ENCODE measurements at places on chromosomes 3 and 15.

GRCh38 chr15:85889956-85890619 is 95.4 kb upstream of the KLHL25 start:
- DNase-seq, result no peak

- no peak for DNase-seq
Measured at GRCh38 chr3:34212656-34213055, 414.2 kb downstream of the PDCD6IP start.

GRCh38 chr3:109057056-109057455 is 60.9 kb downstream of the MORC1 start:
- DNase-seq, result no peak

- DNase-seq, result no peak
Measured at GRCh38 chr3:127748754-127749327, 73.5 kb downstream of the MGLL start.

DNA sequence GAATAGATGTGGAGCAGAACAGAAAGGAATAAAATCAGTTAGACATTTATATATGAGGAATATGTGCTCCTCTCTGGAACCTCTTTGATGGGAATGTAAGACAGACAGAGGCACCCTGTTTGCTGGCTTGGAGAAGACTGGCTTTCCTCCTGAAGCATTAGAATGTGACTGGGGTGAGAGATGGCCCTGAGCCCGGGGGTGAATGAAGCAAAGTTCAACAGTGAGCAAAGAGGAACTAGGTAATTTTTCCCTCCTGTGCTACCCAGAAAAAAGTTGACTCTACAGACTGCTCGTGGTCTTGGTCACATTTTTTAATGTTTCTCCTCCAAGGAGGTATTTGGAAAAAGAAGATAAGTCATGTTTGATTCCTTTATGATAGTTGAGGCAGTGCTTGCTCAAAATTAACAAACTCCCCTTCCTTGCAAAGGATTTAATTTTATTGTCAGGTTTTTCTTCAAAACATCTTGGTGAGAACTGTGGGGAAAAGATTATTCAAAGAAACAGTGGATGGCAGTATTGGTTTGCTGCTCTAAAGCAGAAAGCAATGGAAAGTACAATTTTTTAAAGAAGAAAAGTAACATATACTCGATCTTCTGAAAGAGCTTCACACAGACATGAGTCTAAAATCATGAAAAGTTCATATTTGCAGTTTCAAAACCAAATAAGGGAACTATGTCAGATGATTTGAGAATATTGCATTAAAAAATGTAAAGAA is 370.4 kb upstream of the CDIN1 start:
- no peak for DNase-seq

GRCh38 chr15:99481113-99481950 is 84.5 kb upstream of the MEF2A start:
- no peak for DNase-seq

- DNase-seq, result no peak
Measured at GRCh38 chr3:152615681-152616080, 219.2 kb upstream of the P2RY1 start.

- no peak for DNase-seq
Measured at GRCh38 chr3:62774221-62774620, 101.0 kb downstream of the CADPS start.

DNA sequence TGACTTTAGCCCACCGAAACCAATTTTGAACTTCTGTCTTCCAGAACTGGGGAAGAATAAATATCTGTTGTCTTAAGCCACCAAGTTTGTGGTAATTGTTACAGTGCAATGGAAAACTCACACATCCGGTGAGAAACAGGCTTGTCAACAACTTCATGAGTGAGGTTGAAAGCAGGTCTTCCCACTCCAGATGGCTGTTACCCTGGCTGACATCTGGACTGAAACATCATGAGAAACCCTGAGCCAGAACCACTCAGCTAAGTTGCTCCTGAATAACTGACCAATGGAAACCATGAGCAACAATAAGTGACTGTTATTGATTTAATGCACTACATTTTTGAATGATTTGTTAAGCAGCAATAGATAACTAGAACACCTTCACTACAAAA is 10.3 kb downstream of the ACSBG1 start:
- no peak for DNase-seq

DNA sequence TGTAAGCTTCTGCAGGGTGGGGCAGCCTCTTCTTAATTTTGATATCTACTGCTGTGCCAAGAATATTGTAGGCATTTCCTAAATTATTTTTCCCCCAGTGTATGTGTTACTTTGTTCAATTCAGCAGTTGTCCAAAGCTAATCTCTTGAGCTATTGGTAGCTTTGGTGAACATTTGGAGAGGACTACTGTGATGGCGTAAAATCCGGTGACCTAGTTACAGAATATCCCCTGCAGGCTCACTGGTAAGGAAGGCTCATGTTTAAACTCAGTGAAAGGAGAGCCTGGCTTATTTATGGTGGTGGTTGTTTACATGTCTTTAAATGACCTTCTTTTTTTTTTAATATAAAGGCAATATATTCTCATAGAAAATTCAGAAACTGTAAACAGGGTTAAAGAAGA is 105.6 kb downstream of the LPP start:
- DNase-seq, result no peak

DNA sequence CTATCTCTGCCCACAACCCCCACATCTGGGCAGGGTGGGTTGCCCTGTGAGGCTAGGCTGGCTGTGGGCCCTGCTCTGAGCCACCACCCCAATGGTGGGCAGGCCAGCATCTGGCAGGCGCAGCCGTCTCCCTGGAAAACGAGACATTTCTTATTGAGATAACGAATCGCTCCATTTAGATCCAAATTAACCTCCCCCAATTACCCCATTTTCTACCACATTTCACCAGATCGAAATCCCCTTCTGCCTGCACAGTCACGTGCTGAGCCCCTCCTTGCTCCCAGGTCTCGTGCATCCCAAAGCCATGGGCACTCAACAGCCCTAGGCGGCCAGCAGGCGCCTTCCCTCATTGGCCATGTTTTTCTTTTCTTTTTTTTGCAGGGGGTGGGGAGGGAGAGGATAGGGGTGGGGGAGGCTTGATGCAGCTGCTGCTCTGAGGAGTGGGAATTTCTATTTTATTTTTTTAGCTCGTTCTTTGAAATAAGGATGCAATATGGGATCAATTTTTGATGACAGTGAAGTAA is 53.0 kb upstream of the TMEM115 start:
- DNase-seq, result no peak

DNA sequence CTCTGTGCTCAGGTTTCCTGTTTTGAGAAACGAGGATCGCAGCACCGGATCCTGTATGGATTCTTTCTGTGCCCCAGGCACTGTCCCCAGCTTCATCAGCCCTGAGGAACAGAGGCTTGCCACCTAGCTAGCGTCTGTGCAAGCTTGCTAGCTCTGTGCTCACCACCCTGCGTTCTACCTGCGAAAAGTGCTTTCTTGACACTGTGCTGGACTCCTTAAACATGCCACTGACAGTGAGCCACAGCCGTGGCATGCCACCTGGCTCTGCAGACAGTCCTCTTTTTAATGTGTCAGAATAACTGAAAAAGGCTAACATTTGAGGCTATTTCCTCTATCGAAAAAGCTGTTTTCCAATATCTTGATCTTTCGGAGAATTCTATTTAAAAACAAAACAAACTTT is 1.4 kb downstream of the PGPEP1L start:
- no peak for DNase-seq

DNA sequence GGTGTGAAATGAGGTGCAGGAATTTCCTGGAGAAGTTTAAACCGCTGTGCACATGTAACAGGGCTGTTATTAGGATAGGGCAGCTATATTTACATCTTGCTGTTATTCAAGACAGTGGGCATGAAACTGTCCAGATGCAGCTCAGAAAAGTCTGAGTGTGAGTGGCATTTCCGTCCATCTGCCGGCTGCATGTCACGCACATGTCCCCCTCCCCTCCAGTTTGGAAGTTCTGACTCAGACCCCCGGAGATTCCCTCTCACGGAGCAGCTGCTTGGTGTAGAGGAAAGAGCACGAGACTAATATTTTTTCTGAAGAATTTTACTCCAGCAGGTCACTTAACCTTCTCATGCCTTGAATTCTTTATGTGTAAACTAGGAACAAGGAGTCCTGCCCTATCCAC is 69.8 kb downstream of the FEM1B start:
- DNase-seq, result no peak

- no peak for DNase-seq
Measured at GRCh38 chr3:31748281-31748932, 215.7 kb downstream of the STT3B start.

GRCh38 chr3:182179631-182180030 is 467.9 kb downstream of the SOX2 start:
- DNase-seq, result no peak

DNA sequence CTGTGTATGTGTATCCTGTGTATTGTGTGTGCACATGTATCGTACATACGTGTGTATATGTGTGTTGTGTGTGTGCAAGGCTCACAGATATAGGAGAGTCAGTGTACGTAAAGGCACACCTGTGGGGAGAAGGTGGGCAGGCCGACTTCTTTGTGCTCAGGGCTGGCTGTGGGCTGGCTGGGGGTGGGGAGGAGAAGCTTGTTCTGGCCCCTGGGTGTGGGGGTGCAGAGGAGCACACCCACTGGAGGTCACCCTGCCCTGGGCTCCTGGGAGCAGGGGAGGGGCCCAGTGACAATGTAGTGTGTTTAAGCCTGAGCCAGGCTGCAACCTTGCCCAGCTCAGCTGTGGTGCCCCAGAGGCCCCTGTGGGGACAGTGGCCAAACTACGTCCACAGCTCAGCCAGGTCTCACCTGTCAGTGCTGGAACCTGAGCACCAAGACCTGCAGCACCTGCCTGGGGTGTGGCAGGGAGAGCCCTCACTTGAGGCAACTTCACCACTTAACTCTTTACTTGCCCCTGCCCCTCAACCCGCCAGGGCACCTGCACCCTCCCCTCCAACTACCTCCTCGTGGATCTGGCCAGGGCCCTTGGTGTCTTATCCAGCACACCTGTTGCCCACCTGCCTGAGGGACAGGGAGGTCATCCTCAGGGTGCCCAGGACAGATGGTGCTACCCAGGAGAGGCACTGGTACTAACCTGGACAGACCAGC is 2.6 kb upstream of the HHATL start:
- DNase-seq, result no peak

DNA sequence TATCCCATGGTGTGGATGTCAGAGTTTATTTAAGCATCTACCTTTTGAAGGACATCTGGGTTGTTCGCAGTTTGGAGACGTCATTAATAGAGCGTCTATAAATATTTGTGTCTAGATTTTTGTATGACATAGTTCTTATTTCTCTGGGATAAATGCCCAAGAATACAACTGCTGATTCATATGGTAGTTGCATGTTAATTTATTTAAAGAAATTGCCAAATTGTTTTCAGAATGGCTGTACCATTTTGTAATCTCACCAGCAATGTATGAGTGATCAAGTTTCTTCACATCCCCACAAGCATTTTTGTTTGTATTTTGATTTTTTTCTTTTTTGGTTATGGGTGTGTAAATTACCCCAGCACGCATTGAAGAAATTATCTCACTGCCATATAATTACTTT is 656.9 kb downstream of the NTRK3 start:
- DNase-seq, result no peak

DNA sequence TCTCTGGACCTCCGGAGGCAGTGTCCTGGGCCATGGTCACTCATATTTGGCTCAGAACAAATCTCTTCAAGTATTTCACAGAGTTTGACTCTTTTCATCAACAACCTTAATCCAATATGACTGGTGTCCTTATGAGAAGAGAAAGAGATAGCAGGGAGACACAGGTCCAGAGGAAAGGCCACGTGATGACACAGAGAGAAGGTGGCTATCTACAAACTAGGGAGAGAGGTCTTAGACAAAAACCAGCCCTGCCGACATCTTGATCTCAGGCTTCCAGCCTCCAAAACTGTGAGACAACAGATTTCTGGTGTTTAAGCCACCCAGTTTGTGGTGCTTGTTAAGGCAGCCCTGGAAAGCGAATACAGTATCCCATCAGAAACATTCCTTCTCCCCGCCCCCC is 237.1 kb upstream of the PROK2 start:
- DNase-seq, result no peak

DNA sequence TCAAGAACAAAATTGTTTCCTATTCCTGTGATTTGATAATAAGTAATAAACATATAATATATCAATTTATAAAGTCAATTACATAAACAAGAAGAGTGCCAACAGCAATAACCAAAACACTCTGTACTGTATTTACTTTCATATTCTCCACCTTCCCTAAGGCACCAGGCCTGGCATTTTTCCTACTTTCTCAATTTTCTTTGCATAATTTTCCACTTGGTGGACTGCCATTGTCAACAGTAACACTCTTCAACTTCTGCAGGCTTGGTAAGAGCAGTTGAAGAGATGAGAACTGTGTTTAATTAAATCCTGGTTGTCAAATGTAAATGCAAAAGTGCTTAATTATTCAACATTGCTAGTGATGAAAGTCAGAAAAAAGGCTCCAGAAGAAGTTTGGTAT is 229.8 kb upstream of the PLSCR5 start:
- DNase-seq, result no peak

GRCh38 chr3:61233746-61234145 is 17.5 kb downstream of the FHIT start:
- DNase-seq, result no peak

- DNase-seq, result no peak
Measured at GRCh38 chr15:45891766-45892165, 256.9 kb downstream of the SQOR start.

GRCh38 chr3:160879859-160880258 is 123.8 kb downstream of the PPM1L start:
- no peak for DNase-seq

DNA sequence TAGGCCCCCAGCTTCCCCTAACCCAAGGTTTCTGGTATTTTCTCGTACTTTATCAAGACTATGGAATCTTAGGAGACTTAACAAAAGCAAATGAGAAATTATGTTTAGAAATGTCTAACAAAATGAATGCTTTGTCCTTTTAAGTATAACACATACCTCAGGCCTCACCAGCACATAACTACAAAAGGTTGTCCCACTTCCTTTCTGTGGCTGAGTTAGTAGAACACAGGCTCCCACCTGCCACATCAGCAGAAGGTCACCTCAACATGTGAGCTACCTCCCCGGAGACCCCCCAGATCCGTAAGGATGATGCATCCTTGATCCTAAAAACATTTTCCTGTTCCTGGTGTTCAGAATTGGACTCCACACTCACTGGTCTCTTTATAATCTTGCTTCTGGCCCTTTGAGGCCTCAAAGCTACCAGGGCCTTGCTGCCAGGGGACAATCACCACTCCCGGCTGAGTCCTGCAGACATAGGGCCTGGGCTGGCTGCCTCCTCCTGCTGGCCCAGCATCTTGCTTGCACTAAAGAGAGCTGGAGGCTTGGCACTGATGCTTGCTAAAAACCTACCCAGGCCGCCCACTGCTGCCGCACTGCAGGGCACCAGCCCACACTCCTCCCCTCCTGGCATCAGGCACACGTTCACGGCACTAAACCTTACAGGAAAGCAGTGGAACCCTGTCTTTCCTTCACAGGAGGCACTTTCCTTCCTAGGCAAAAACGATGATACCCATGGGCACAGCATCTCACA is 2.9 kb downstream of the CCRL2 start:
- DNase-seq, result no peak

DNA sequence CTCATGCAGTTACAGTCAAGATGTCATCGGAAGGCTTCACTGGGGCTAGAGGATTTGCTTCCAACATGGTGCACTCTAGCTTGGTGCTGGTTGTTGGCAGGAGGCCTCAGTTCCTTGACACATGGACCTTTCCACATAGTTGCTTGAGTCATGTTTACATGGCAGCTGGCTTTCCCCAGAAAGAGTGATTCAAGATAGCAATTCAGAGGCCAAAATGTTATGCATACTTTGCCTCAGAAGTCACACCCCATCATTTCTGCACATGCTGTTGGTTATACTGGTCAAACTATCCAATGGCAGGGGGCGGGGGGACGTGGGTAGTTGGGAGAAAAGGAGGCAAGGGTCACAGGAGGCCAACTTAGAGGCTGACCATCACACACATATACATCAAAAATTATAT is 58.7 kb downstream of the FOXB1 start:
- peak; percentile 50 for DNase-seq

GRCh38 chr3:186653080-186653707 is 12.6 kb upstream of the HRG start:
- no peak for DNase-seq
